ENCODE measurements at places on chromosomes 2 and 18.

DNA sequence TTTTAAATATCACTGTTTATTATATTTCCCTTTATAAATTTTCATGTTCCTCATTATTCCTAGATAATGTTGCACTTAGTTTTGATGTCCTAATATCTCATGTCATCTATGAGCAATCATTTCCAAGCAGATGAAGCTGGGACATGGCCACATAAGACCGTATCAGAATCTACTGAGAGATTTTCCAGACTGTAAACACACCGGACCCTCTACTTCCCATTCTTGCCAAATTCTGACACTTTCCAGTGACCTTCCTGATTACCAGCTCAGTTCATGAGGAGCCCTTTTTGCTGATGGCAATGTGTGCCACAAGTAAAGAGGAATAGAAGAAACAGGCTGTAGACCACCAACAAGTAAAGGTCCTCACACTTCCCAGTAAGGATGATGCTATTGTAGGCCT, 20.3 kb upstream of the PDE1A start:
- DNase-seq: no peak

DNA sequence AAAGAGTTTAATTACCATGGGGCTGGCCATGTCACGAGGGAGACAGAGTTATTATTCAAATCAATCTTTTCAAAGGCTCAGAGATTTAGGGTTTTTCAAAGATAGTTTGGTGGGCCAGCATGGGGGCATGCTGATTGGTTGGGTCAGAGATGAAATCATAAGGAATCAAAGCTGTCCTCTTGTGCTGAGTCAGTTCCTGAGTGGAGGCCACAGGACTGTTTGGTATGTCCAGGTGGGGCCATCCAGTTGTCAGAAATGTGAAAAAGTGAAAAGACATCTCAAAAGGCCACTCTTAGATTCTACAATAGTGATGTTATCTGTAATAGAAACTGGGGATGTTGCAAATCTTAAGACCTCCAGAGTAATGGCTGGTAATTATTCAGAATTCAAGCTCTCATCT, 288.6 kb downstream of the EN1 start:
- no peak for DNase-seq

DNA sequence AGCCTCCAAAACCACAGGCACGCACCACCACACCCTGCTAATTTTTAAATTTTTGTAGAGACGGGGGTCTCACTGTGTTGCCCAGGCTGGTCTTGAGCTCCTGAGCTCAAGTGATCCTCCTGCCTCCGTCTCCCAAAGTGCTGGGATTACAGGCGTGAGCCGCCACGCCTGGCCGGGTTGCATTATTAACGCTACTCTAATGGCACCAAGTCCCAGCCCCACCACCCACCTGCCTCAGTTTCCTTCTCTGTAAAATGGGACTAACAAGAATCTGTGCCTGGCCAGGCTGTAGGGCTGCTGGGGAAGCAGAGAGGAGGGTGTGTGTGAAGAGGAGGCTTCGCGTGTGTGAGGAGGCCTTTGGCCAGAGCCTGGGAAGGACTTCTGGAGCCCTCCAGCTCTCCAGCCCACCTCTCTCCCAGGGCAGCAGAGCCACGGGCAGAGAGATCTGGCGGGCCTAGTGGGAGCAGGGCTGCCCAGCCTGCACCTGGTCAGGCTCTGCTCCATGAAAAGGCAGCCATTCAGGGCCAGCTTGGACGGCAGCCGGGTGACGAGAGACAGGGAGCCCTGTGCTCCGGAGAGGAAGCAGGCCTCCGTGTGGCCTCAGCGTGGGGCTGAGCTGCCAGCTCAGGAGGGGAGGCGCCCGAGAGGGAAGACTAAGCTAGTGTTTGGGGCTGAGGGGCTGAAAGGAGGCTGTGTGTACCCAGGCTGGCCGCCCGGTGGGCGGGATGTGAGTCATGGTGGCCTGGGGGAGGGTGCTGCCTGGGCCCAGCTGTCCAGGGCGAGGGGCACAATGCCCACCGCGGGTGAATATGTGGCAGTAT, 7.4 kb upstream of the B3GNT7 start:
- DNase-seq: peak; percentile 66

DNA sequence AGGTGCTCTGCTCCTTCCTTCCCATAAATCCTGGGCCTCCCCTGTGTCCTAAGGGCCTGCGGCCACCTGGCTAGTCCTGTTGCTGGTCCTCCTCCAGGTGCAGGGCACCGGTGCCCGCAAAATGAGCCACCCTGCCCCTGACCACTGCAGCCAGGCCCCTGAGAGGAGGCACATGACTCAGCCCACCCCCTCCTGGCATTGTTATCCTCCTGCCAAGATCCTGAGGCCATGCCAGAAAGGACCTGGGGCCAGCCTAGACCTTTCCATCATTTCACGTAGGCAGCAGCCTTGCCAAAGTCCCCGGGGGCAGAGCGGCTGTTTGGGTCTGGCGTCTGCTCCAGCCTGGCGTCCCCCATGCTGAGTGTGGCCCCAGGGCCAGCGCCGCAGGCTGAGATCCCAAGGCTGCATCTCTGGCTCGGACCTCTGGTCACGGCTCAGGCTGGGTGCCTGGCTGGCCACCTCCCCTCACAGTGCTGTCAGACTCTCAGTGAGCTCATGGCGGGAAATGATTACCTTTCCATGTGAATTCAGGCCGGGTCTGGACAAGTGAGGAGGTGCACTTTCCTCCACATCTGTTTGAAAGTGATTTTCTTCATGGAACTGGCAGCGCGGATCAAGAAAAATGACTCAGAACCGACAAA, 81.0 kb downstream of the NDUFA10 start:
- no peak for DNase-seq

DNA sequence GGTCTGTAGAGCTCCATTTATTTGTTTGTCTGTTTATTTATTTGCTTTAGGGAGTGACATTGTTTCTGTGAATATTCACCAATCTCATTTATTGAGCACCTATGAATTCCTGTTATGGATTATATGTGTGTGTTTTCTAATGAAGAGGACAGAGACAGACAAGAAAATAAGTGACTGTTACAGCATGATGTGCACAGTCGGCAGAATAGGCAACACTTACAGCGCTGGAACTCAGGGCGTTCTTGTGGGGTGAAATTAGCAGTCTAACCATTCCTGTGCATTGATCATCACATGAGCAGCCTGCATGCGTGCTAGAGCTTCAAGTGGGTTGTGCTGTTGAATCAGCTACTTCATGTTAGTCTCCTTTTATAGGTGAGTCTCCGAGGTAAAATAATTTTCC, 960.7 kb downstream of the SLC4A3 start:
- DNase-seq: no peak

- no peak for DNase-seq
These were observed 29.7 kb downstream of the XDH start for GRCh38 chr2:31384771-31385276.

- peak; percentile 71 for DNase-seq
These were observed 1.3 kb upstream of the ZNF24 start for GRCh38 chr18:35345460-35345921.

All from C1 segment of cervical spinal cord (tissue), 14 donors.